Hepatocyte (in vitro differentiated cells): ENCODE measurements at places on chromosomes 4 and X. TPM values are rescaled to one million over a fixed set of nuclear protein-coding genes. Genes with fewer than 3 reads are reported as not detected.

- H3K4me1 ChIP-seq: no peaks in the 10 kb centered on the region
- peaks cover 7% of the 10 kb centered on the region for H3K27me3 ChIP-seq
Measured at GRCh38 chrX:51332188-51332942, at the start of gene NUDT10. Gene NUDT10, plus strand, starts transcription at chrX:51332822. Its CDS starts 144 bp downstream, at chrX:51332966.

DNA sequence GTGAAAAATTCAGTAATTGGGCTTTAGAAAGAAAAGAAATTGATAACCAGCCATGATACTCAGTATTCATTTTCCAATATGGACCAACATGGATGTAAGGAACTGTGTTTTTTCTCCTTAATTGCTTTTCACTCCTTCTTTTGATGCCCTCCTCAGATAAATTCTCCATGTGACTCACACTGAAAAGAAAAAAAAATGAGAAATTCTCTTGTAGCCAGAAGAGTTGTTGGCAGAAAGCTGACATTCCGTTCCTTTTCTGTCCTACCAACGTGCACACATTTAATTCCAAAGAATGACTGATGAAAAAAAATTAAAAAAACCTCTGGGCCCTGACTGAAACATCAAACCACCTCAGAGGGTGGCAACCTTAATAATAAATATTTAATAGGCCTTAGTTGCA, 153.1 kb downstream of the AMELX start:
- H3K36me3 ChIP-seq: no peaks in the 10 kb centered on the region
- H3K27ac ChIP-seq: peak overlapping the region; percentile 9
- H3K27me3 ChIP-seq: no peaks in the 10 kb centered on the region
- DNase-seq: no peak
- no peaks in the 10 kb centered on the region for H3K4me1 ChIP-seq
- no peak overlapping the region for H3K4me3 ChIP-seq

- no peaks in the 10 kb centered on the region for H3K27me3 ChIP-seq
- no peak overlapping the region for H3K4me3 ChIP-seq
- H3K27ac ChIP-seq: no peak overlapping the region
- H3K36me3 ChIP-seq: no peaks in the 10 kb centered on the region
- peak; percentile 7 for DNase-seq
Measured at GRCh38 chrX:11558972-11559371, 106.7 kb downstream of the ARHGAP6 start.

HTN3 gene
- total RNA-seq: not detected in 2 replicates
